ENCODE measurements at places on chromosomes 2 and 18.

- DNase-seq = peak; percentile 62
Measured at GRCh38 chr2:6073191-6074088, 381.3 kb downstream of the SOX11 start.

DNA sequence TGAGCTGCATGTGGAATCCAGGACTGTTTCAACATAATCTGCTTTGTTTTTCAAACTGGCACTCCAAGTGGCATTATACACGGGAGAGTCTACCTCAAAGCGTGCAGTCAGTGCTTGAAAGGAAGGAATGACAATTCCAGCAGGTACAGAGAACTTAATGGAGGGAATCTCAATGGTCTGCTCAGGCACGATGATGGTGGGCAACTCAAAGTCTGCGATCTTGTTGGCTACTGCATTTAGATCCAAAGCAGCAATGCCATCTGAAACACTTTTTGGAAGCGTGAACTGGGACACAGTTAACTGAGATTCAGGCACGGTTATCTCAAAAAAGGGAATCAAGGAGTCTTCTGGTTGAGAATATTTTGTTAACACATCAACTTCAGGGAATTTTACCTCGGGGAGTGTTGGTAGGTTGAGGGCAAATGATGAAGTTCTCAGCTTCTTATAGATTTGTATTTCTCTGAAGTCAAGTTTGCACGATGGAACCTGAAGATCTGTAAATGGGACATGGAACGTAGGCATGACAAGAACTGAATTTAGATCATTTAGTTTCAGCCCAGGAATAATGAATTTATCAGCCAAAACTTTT is 38.7 kb downstream of the APOB start:
- no peak for DNase-seq

- no peak for DNase-seq
Measured at GRCh38 chr2:27177441-27178351, 28.9 kb downstream of the TCF23 start.

- DNase-seq = no peak
Measured at GRCh38 chr2:68837861-68838341, 33.3 kb downstream of the BMP10 start.

GRCh38 chr18:55524353-55525073 is 63.5 kb downstream of the TCF4 start:
- DNase-seq = no peak

DNA sequence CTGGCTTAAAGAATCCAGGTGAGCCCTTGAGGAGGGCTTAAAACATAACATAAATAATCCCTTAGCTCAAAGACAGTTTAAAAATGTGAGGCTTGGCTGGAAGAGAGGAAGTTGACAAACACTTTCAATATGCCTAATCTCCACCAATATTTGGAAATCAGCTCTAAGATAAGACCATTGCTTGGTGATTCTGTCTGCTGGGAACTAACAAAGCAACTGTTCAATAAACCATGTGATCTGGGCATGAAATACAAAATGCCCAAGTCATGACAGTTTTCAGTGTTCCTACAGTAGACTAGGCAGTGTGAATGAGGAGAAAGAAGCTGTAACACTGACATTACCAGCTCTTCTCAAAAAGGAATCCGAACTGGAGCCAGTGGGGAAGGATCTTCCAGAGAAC is 10.7 kb downstream of the MFF start:
- peak; percentile 80 for DNase-seq
